OCI-M1 (cell line): ENCODE measurements at places on chromosomes 7 and 10.
A peak's percentile ranks its signal among the peaks of the same experiment; 100 is the strongest.

DNA sequence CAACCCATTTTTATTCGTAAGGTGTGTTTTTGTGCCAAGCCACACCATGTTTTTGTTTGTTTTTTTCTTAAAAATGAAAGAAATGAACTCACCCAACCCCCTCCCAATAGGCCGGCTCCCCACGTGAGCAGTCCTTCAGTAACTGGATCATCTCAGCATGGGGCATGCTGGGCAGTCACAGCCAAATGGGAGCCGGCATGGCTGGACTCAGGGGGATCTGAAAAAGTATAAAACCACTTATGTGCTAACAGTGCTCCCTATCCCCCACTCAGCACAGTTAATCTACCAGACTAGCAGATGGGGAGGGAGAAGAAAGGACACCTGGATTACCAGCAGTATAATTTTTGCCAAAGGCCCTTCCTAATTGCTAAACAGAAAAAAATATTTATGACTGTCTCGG is 39.3 kb downstream of the BAZ1B start:
- DNase-seq: no peak

GRCh38 chr7:47515305-47515834 is 66.5 kb downstream of the TNS3 start:
- DNase-seq: no peak

DNA sequence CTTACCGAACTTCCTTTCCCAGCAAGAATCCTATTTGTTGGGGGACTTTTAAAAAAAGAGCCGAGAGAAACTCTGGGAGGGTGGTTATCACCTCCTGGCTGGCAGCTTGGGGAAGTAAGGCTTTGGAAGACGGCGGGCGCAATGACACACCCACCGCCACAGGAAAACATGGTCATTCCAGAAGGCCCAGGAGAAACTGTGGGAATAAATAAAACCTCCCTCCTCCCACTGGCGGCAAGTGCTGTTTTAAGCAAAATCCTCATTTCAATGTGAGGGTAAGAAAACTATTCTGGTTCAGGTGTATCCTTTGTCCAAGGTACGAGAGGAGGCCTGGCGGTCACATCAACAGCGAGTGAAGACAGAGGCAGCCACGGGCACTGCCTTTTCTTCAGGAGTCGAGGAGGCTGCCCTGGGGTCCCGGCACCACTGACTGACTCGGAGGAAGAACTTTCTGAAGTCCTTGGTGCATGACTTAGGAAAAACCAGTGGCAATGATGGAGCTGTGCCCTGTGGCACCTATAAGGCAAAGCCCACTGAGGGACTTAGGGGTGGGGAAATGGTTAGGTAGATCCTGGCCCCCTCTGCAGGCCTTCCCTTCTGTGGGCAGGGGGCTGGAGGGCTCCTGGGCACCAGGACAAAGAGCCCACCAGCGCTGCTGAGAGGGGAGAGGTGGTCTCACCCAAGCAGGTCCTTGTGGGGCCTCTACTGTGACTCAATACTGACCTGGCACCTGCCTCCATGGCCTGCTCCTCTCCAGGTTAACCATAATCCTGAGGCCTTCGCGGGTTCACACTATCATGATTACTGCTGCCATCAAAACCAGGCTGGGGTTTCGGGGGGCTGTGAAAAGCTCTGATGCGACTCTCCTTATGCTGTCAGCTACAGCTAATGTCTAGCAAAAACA is 21.4 kb downstream of the DNAJB12 start:
- DNase-seq: no peak

- DNase-seq: no peak
Measured at GRCh38 chr10:102654566-102654965, 10.3 kb downstream of the TRIM8 start.

GRCh38 chr10:47040041-47040491 is 128.8 kb downstream of the PTPN20 start:
- DNase-seq: no peak

- DNase-seq: peak; percentile 39
Measured at GRCh38 chr7:80098795-80099194, 35.8 kb upstream of the GNAI1 start.

DNA sequence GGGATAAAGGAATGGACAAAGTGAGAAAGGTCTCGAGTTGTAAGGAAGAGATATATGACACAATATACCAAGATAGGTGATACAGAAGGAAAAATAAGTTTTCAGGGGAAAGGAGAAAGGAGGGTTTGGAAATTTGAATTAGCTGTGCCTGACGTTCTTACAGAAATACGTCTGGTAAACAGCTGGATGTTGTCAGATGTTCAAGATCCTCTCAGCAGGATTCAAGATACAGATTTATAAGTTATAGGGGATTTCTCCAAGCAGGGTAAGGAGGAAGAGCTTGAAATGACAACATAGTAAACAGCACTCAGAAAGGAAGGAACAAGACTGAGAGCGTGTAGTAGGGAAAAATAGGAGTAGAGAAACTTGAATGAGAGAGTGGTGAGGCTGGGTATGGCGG is 1184.1 kb downstream of the TYW1 start:
- DNase-seq: no peak

DNA sequence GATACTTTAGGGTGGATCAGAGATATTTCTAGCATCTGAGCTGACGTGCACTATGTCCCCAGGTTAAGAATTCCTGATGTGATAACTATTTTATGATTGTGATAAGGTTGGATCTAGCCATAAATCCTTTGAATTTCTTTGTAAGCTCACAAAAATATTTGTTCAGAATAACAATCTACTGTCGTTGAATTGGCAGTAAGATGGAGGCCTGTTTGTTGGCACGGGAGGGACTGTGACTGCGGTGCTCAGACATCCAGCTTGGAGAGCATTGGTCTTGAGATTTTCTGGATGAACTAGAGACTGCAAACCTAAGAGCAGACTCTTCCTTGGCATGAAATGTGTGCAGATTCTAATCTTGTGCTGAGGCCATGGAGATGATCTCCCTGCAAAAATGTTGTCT is 131.1 kb downstream of the LRRC4 start:
- DNase-seq: no peak

- peak; percentile 99 for DNase-seq
Measured at GRCh38 chr7:65269150-65269856, 104.4 kb upstream of the ZNF92 start.

GRCh38 chr7:138400400-138400886 is 59.6 kb upstream of the TRIM24 start:
- DNase-seq: peak; percentile 37

DNA sequence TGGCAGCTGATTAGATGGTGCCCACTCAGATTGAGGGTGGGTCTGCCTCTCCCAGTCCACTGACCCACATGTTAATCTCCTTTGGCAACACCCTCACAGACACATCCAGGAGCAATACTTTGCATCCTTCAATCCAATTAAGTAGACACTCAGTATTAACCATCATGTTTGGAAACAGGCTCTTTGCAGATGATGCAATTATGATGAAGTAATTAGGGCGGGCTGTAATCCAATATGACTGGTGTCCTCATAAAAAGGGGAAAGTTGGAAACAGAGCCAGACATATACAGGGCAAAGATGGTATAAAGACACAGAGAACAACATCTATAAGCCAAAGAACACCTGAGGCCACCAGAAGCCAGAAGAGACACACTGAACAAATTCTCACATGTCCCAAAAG is 658.6 kb downstream of the CCSER2 start:
- no peak for DNase-seq

GRCh38 chr7:129902788-129903422 is 49.9 kb downstream of the UBE2H start:
- no peak for DNase-seq

- DNase-seq: no peak
Measured at GRCh38 chr10:59852670-59853069, 53.7 kb downstream of the CCDC6 start.

- DNase-seq: no peak
Measured at GRCh38 chr7:128738570-128739047, 550 bp upstream of the CALU start.

DNA sequence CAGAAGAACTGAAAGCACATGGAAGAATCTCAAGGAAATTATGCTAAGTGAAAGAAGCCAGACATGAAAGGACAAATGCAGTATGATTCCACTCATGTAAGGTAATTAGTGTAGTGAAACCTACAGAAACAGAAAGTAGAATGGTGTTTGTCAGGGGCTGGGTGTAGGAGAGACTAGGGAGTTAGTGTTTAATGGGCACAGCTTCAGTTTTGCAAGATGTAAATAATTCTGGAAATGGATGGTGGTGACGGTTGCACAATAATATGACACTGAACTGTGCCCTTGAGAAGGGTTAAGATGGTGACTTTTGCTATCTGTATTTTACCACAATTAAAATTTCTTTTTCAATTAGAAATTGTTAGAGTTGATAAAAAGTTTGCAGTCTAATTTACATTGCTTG is 157.3 kb upstream of the ADCY1 start:
- peak; percentile 41 for DNase-seq

- no peak for DNase-seq
Measured at GRCh38 chr10:125646311-125646710, 36.7 kb downstream of the TEX36 start.

GRCh38 chr7:136251826-136252225 is 274.7 kb upstream of the MTPN start:
- DNase-seq: no peak

DNA sequence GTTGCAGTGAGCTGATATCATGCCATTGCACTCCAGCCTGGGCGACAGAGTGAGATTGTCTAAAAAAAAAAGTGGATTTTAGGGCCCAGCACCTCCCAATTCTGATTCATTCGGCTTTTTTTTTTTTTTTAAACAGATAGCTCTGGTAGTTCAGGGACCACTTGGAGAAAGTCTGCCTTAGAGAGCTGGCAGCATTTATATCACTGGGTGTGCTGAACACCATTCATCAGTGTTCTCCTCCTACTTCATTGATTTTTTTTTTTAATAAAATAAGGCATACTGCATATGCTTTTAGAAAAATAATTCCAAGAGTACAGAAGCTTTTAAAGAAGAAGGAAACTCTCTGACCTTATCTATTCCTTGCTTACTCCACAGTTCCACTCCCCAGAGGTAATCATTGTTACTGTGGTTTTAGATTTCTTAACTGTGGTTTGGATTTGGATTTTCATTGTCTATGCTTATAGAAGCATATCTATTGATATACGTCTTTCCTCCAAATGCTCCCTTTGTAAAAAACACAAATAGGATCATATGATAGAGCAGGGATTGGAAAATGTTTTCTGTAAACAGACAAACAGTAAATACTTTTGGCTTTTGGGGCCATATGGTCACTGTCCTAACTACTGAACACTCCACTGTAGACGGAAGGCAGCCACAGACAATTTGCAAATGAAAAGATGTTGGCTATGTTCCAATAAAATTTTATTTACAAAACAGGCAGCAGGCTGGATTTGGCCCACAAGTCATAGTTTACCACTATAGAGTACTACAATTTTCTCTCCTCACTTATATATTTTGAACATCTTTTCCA is 21.1 kb upstream of the SAR1A start:
- peak; percentile 68 for DNase-seq

DNA sequence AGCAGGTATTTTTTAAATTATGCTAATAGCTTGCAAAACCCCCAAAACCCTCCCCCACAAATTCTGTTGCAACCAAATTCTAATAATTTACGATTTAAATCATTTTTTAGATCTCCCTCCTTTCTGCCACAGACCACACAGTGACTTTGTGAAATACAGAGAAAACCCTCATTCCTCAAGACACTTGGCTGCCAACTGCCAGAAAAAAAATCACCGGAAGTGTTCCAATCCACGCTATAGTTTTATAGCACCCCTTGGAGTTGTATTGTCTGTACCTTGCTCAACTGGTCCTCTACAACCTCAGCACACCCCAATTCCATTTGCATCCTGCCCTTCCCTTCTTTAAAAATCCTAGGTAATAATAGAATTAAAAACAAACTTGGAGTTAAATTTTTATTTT is 560.1 kb downstream of the PARD3 start:
- no peak for DNase-seq

- no peak for DNase-seq
Measured at GRCh38 chr10:78712147-78712546, 356.6 kb upstream of the ZMIZ1 start.

DNA sequence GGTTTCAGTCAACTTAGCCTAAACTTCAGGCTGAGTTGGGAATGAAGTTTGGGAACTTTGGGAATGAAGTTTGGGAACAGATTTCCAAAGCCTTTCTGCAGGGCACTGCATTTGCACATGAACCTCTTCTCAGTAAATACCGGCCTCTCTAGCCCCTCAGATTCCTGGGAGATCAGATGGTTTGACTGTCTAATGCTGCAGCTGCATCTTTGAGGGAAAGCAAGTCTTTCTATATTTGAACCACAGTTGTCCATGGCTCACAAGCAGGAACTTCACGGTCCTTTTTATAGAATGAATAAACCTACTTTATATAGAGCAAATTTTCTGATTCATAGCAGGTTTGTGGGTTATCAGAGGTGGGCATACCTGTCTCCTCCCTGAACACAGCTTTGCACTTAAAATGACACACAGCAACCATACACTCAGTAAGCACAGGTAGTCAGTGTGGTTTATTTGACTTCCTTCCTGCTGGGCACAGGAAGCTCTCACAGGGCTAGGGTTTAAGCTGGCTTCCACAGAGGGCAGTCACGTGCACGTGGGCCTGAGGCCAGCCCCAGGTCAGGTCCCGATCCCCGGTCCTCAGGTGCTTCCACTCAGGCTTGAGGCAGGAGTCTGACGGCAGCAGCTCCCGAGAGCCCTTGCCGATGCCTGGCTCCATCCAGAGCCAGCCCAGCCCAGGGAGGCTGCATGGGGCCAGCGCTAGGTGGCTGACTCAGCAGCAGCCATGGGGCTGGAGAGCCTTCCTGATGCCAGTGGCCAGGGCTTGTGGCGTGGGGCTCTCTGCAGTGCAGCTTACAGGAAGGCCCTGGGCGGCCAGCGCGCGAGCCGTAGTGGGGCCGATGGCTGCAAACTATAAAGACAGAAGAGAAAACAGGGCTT is 12.8 kb upstream of the MMP21 start:
- DNase-seq: no peak

DNA sequence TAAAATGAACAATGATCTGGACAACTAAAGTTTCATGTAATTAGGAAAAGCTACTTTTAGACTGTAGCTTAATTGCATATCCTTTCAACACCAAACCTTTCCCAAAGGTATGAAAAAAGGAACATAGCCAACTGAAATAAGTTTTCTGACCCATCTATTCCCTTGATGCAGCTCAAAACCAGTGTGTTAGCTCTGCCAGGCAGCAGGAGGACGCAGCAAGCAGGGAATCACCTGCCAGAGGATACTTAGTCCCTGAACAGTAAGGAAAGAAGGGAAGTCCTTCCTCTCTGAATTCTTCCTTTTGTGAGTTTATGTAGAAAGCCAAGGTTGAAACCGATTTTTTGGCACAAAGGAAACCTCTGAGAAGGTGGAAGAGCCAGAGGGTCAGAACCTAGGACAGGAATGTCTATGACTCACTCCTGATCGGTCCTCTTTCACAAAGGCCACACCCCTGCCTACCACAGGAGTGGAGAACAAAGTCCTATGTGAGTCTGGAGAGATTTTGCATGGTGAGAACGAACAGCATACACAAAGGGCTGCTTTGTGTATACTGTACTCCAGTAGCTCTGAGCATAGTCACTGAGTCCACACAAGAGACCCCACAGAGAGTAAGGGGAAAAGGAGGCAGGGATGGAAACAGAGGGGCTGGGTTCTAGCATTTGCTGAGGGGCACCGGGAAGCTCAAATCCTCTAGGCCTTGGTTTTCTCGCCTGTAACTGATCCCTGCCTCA is 68.8 kb upstream of the GSDME start:
- DNase-seq: peak; percentile 0
